ENCODE measurements at places on chromosomes 16 and 17. TPM values are rescaled to one million over a fixed set of nuclear protein-coding genes. Genes with fewer than 3 reads are reported as not detected.

COL1A1 gene
- polyA plus RNA-seq, result 462 TPM

- no peak for DNase-seq
Observed at GRCh38 chr16:886084-886543, 84.7 kb downstream of the LMF1 start.

DNA sequence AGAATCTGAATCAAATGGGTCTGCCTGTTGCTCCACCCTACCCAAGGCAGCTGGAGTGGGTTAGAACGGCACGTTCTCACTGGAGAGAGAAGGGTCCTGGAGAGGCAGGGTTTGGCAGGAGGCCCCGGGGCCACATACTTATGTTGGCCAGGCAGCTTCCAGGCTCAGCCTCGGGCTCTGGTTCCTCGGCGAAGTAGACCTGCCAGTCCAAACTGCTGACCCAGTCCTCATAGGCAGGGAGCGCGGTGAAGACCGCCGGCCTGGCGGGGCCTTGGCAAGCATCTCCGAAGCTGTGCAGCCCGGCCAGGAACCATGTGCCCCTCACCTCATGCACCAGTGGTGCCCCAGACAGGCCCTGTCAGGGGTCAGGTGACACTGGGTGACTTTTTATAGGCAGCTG is 4.8 kb downstream of the PRSS53 start:
- DNase-seq, result no peak

- no peak for DNase-seq
Observed at GRCh38 chr17:5499476-5500231, 13.3 kb downstream of the MIS12 start.

GRCh38 chr16:48433850-48434530 is 48.8 kb upstream of the SIAH1 start:
- no peak for DNase-seq

DNA sequence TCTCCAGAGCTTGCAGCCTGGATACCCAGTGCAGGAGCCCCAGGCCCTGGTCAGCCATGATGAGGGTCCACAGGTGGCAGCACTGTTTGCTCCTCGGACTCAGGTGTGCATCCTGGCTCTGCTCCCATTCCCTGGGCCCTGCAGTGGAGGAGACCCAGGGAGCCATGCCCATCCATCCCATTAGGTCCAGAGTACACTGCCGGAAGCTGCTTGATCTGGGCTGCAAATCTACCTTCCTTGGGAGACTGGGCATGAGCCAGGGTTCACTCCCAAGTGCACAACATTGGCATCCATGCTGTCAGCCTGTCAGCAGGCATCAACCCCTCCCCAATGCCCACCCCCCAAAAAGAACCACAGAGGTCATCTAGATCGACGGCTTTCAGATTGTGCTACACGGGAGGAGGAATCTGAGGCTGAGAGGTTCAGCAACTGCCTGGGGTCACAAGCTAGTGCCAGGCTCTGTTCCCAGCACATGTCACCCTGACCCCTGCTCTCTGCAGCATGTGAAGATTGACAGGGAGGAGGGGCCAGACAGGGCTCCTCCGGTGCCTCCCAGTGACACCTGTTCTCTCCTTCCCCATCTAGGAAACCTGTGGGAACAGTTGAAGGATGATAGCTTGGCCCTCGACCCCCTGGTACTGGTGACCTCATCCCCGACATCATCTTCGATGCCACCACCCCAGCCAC is 15.7 kb downstream of the UNC119 start:
- DNase-seq, result no peak

GRCh38 chr16:83992624-83993023 is 24.6 kb downstream of the NECAB2 start:
- DNase-seq, result no peak

GRCh38 chr17:9672691-9673090 is 27.4 kb downstream of the USP43 start:
- DNase-seq, result no peak

DNA sequence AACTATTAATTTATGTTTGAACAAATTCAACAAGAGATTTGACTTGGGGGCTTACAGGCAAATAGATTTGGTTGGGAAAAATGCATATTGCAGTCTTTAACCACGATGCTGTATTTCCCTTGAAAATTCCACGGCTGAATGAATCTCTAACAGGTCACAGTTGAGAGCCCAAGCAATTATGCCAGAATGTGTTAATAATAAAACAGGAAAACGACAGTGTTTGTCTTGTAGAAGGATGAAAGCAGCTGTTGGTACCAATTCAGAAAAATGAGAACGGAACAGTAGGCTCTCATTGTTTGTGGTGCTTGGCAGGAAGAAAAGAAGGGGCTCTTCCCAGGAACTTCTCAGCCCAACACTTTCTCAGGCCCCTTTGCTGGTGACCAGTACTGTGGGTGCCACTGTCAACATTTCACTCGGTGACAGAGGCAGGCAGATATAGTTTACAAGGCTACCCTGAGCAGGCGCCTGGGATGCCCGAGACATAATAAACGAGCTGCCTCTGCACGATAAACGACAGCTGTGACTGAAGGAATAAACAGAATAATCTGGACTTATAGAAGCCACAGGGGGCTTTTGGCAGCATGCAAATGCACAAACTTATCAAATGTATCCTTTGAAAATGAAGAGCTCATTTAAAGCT is 387.1 kb downstream of the HS3ST4 start:
- no peak for DNase-seq

- DNase-seq, result no peak
Observed at GRCh38 chr17:8056232-8056975, 17.5 kb downstream of the ALOX15B start.

DNA sequence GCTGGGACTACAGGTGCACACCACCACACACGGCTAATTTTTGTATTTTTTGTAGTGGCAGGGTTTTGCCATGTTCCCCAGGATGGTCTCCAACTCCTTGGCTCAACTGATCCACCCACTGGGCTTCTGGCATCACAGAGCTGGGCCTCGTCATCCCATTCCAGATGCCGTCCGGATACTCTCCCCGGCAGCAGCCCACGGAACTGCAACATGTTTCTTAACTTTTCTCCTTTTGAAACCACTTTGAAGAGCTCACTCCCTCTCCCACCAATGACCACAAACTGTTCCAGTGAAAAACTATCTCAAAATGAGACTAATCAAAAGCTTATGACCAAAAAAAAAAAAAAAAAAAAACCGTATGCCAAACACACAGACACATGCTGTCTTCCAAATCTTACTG is 17.6 kb downstream of the PEMT start:
- no peak for DNase-seq
